ENCODE measurements at places on chromosomes 12 and 14.

DNA sequence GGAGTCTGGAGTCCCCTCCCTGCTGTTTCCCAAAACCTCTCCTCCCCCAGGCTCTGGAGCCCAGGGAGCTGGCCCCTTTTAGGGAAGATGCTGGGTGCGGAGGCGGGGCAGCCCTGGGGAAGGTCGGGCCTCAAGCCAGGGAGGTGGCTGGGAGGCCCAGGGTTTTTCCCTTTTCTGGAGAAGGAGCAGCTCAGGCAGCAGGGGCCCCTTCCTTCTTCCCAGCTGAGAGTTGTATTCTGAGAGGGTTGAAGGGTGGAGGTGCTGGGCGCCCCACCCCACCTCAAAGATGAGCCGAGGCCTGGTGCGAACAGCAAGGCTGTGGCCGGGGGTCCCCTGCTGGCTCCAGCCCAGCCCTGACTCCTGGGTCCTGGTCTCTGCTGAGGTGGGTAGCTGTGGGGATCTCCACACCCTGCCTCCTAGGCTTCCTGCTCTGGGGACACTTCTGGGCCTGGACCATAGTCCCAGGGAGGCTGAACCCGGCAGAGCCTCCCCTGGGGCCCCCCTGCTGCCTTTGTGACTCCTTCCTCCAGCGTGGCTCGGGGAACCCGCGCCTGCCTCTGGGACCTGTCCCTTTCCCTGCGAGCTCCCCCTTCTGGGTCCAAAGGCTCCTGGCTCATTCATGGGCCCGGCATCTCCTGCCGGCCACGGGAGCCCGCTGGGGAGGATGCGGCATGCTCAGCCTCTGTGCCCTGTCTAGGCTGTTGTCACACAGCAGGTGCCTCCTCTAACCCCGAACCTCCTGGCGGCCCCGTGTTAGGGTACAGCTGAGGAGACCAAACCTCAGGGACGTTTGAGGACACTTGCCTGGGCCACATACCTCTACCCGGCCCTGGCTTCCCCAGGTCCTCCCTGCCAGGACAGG, 4.4 kb downstream of the TRMT61A start:
- DNase-seq: no peak

DNA sequence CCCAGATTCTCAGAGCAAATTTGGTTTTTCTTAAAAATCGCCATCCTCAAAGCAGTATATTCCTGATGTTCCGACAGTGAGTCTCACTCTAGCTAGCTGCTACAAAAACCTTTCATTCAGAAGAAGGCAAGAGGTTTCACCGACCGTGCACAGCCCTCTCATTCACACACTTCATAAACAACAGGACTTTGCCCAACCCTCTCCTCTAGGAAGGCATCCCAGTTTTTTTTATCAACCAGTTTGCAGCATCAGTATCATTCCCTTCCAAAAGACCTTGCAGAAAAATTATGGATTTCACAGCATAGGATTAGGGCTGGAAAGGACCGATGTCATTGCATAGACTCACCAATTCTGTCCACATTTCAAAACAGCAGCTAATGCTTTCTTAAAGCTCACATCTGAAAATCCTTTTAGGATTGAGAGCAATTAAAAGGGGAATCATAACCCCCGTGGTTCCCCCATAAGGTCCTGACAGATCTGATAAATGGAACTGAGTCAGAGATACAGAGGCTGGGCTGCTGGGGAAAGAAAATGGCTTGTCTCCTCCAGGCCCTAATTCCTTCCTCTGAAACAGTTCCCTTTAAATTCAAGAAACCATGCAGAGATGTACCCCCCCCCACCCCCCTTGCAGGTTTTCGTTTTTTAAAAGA, 597 bp downstream of the SVOP start:
- no peak for DNase-seq

DNA sequence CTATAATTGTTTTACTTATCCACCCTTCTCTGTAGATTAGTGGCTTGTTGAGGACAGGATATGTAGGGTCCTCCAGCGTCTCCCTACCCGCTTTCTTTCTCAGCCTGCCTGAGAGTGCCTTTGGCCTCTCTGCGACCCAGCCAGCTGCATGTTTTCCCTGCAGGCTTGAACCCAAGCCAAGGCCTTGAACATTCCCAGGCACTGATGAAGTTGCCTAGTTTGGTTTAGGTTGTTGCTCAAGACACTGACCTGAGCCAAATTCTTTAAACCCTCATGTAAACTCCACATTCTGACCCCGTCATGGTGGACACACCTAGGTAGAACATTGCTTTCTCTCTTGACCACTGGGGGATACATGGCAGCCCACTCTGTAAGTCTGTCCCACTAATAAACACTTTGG, 33.4 kb upstream of the TXNRD1 start:
- no peak for DNase-seq

DNA sequence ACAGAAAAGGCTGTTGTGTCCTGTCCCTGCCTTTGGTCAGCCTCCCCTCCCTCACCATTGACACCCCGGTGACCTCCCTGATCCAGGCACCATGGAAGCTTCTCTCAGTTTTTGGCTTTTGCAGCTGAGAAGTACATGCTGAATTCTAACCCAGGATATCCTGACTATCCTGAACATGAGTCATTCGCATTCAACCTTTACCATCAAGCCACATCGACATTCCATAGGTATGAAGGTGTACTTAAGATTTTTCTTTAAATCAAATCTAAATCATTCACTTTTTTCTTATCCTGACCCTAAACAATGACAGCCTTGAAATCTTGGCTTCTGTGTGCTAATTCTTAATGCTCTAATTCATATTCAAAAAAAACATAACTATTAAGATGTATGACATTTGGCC, 8.7 kb upstream of the KRT78 start:
- DNase-seq: no peak

- DNase-seq: no peak
Measured at GRCh38 chr14:86971292-86971691, 1021.7 kb downstream of the GALC start.

DNA sequence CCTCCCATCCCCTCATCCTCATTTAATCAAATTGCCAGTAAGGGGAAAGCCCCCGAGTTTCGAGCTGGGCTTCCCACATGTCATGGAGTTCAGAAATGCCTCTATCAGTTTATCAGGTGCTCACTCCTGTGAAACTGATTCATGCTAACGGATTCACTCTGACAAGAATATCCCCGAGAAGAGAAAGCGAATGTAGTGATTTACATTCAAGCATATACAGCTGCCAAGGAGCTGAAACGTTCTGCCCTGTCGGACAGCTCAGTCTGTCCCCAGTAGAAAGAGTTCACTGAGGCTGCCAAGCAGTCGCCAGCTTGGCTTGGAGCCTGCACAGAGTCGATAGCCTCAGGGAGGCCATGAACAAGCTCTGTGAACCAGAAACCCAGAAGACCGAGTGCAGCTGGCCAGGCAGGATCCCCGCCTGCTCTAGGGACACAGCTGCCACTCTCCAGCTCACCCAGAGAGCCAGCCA, 88.4 kb downstream of the TMCC3 start:
- DNase-seq: no peak

DNA sequence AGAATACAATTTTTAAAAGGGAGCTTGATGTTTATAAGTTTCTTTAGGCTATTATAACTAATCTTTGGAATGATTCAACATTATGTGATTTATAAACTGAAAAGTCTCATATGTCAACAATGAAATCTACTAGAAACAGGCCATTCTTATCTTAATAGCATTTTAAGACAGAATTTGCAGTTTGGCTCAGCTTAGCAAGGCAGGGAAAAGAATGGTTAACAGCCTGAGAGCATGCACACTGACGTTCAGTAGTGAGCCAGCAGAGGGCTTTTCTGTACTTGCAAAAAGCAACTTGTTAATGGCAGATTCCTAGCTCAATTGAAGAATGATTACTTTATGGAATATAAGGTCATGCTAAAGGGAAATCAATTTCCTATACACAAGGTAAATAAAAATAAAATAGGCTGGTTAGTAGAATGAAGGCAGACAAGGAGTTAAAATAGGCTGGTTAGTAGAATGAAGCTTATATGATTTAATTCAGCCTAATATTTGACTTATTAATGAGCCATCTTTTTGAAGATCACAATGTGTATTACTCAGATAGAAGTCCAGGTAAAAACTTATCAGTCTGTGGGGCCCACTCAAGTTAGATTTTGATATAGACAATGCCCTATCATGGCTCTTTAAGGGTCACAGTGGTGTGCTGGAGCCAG, 95.9 kb downstream of the OTOGL start:
- DNase-seq: no peak

DNA sequence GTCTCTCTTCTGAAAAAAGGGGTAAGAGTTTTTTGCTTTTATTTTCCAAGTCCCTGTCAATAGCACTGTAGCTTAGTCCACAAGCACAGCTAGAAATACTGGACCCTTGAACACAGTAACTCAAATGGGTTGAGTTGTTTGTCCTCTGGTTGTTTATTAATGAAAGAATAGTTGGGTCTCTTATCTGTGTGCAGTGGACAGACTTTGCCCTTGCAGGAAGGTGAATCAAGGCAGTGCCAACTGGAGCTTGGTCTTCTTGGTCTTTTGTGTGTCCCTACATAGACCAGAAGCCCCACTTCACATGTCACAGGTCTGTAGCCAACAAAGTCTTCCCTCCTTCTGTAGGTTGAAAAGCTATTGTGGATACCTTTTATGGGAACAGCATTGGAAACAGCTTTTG, 322.0 kb downstream of the AACS start:
- no peak for DNase-seq

DNA sequence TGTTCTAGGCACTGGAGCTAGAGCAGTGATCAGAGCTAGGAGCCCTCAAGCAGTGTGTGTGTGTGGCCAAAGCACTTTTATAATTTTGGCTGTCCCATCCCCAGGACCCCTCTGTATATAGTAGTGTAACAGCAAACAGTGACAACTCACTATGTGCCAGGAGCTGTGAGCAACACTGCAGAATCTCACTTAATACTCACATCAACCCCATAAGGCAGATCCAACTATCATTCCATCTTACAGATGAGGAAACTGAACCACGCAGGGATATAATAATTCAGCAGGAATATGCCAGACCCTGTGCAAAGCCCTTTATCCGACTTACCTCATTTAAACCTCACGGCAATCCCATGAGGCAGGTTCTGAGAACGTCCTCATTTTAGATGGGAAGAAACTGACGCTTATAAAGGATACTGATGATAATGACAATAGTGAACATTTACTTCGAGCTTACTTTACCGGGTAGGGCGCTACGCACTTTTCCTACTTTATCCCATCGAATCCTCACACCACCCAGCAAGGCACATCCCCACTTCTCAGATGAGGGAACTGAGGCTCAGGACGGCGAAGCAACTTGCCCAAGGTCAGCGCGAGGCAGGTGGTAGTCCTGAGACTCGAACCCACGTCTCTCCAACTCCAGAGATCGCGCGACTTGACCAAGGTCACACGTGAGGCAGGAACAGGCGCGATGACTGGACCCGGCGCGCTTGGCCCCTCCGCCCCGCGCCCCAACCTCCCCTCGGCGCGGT, 687 bp downstream of the RAB35 start:
- DNase-seq: no peak

GRCh38 chr14:36022765-36023410, 153.6 kb downstream of the PTCSC3 start:
- no peak for DNase-seq

DNA sequence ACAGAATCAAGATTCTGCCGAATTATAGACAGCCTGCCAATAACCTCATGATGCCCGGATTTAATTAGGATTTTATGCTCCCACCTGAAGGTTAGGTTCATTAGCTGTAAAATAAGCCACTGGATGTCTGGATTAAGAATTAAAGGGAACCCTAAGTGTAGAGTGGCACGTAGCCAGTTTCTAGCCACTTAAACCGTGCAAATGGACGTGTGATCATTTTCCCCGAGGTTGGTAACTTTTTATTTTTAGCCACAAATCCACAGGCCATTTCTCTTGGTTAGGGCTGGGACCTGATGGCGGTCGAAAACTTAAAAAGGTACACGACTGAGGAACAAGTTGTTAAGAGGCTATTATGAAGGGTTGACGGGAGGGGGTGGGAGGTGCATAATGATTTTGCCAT, 127.3 kb upstream of the TMPO start:
- DNase-seq: no peak

DNA sequence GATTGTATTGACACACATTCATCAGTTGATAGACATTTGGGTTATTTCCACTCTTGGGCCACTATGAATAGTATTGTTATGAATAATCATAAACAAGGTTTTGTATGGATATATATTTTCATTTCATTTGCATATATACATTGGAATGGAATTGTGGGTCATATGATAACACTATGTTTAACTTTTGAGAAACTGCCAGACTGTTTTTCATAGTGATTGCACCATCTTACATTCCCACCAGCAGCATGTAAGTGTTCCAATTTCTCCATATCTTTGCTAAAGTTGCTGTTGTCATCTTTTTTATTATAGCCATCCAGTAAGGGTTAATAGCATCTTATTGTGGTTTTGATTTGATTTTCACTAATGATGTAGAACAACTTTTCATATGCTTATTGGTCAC, 198.5 kb upstream of the PPFIA2 start:
- no peak for DNase-seq

GRCh38 chr14:58637040-58637390, 747 bp upstream of the DACT1 start:
- no peak for DNase-seq

DNA sequence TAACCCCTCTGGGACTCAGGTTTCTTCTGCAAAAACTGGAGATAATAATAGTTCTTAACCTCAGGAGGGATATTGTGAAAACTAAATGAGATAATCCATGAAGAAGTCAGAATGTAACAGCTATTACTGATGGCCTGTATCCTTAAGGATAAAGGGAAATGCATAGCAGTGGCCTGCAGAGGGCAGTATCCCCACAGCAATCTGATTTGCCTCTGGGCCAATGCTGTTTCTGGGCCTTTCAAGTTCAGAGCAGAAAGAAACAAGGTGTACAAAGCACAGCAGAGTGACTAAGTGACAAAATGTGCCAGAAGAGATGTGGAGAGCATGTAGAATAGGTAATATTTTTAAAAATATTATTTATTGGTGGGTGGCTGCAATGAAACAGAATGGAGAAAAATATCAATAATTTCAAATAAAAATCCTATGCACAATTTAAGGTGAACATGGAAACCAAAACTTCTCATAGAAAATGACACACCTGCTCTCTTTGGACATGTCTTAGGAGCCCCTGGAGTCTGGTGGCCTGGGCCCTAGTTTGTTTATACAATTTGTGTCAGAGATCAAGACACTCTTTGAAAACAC, 90.3 kb downstream of the C12orf75 start:
- DNase-seq: peak; percentile 50

- peak; percentile 72 for DNase-seq
Measured at GRCh38 chr12:76158518-76159321, 74.2 kb upstream of the NAP1L1 start.

DNA sequence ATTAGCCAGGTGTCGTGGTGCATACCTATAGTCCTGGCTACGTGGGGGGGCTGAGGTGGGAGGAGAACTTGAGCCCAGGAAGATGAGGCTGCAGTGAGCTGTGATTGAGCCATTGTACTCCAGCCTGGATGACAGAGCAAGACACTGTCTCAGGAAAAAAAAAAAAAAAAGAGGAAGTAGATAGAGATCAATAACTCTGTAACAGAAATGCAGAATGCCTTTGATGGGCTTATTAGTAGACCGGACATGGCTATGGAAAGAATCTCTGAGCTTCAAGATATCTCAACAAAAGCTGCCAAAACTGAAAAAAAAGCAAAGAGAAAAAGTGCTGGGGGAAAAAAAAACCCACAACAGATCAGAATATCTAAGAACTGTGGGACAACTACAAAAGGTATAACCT, 37.5 kb downstream of the GPR68 start:
- DNase-seq: no peak

Data from CD4-positive, alpha-beta T cell treated with Interleukin-4 for 4 hours (primary cell).